ENCODE measurements at places on chromosomes 1 and 21.
A peak's percentile ranks its signal among the peaks of the same experiment; 100 is the strongest.

DNA sequence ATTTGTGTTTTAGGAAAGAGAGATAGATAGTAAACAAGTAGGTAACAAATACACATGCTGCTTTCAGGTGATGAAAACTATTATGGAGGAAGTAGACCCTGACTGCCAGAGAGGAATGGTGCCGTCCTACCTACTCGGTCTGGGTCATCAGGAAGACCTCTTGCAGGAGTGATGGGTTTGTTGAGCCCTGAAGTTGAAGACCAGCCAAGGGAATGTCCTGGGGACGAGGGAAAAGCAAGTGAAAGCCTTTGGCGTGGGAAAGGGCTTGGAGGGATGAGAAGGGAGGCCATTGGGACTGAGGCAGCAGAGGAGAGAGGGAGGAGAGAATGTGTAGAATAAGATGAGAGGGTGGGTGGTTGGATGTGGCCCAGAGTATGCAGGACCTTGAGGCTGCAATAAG lies 379.5 kb upstream of the USP24 start:
- DNase-seq, result no peak

DNA sequence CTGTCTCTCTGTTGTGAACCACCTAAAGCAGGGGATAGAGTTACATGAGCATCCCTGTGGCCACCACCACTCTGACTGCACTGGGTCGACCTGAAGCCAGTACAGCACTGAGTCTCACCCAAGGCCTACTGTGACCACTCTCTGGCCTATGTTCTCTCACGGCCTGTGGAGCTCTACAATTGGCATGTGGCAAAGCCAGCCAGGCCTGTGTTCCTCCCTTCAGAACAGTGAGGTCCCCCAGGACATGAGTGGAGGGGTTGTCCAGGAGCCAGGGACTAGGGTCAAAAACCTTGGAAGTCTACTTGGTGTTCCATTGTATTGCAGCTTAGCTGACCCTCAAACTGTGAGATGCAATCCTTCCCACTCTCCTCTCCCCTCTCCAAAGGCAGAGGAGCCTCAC lies 42.7 kb upstream of the FMO3 start:
- no peak for DNase-seq

- no peak for DNase-seq
These were observed 64.7 kb downstream of the GORAB start for GRCh38 chr1:170596701-170597100.

DNA sequence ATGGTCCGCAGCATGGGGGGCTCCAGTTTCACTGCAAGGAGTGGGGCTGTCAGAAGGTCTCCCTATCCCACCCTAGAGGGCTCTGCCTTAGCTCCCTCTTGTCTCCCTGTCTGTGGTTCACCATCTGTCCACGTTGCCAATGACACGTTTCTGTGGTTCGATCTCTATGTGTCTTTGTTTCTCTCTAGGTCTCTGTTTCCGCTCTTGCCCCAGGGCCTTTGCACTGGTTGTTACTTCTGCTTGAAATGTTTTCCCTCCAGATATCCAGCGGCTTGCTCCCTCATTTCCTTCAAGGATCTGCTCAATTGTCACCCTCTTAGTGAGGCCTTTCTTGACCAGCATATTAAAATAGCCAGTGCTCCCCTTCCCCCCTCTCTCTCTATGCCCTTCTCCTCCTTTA lies 8.5 kb upstream of the MRPS15 start:
- DNase-seq, result no peak

DNA sequence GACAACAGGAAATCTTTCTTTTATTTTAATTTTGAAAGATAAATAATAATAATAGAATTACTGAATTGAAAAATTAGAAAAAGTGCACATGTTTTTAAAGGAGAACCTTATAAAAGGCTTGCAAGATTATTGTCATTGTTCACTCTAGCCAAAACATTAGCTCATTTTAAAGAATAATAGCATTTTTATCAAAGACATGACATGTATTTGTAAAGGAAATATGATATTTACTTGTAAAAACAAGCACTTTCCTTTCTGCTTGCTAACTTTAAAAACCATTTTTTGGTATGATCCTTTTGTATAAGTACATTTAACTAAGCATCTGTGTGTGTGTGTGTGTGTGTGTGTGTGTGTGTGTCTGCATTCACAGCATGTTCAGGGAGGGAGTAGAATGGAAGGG lies 156.3 kb upstream of the C1orf87 start:
- DNase-seq, result no peak

- DNase-seq, result no peak
These were observed 21.8 kb downstream of the CAPN2 start for GRCh38 chr1:223733898-223734852.

GRCh38 chr1:121586369-121587229 lies 401.8 kb downstream of the SRGAP2C start:
- DNase-seq, result peak; percentile 2

DNA sequence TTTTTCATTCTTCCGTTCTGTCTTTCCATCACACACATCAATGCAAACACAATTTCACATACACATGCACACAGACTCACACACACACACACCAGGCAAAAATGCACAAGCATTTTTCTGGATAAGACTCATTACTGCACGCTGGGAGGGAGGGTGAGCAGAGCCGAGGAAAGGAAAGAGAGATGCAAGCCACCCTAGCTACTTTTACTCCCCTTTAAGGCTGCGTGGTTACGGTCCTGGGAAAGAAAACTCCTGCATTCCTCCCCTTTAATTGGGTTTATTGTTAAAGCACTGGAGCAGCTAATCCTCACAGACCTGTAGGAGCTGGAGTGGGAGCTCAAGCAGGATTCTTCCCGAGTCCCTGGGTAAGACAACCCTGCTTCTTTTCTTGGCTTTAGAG lies at the start of gene CAMK1G:
TSS of gene CAMK1G (plus strand) at position 307 of the 400 bp plus-strand sequence. CDS start 11,270 bp downstream, outside the sequence.
- DNase-seq, result peak; percentile 70

DNA sequence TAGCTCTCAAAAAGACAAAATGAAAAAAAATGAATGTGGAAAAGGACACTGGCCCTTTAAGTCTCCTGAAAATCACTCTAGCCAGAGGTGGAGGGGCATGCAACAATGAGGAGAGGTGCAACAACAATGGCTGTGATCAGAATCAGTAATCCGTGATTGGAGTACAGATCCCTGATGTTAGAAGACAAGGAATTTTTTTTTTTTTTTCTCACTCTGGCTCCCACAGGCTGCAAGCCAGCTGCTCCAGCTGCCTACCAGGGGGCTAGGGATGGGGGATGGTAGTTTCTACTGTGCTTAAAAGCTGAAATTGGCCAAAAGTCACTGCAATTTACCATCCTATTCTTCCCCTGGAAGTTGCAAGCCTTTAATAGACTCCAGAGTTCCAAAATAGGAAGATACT lies 54.5 kb downstream of the STYXL2 start:
- no peak for DNase-seq

DNA sequence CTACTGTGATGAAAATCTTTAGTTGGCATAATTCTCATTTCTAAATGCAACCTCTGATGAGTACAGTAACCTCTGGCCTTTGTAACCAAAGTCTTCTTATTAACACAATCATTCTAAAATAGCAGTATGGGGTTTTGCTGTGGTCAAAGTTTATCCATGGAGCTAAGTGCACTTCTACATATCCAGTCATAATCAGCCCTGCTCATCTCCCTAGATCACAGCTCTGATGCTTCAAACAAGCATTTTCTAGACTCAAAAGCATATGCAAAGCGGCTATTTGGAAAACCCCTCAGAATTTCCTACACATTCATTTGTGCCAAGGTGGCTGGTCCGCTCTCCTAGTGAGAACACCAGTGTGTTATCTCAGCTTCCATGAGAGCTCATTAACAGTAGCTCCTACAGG lies 418.6 kb downstream of the MRPL39 start:
- DNase-seq, result no peak

DNA sequence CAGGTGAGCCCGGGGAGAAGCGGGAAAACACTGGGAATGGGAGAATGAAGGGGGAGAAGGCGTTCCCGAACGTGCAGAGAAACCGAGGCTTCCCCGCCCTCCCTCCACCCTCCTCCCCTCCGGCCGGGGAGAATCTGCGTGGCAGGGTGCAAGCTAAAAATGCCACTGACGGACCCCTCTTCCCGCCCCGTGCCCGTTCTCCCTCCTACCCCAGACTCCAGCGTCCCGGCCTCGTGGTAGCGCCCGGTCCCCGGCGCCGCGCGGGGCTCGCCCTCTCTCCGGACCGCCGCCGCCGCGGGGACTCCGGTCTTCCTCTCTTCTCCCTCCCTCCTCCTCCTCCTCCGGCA lies 81.6 kb upstream of the AK4 start:
- no peak for DNase-seq

DNA sequence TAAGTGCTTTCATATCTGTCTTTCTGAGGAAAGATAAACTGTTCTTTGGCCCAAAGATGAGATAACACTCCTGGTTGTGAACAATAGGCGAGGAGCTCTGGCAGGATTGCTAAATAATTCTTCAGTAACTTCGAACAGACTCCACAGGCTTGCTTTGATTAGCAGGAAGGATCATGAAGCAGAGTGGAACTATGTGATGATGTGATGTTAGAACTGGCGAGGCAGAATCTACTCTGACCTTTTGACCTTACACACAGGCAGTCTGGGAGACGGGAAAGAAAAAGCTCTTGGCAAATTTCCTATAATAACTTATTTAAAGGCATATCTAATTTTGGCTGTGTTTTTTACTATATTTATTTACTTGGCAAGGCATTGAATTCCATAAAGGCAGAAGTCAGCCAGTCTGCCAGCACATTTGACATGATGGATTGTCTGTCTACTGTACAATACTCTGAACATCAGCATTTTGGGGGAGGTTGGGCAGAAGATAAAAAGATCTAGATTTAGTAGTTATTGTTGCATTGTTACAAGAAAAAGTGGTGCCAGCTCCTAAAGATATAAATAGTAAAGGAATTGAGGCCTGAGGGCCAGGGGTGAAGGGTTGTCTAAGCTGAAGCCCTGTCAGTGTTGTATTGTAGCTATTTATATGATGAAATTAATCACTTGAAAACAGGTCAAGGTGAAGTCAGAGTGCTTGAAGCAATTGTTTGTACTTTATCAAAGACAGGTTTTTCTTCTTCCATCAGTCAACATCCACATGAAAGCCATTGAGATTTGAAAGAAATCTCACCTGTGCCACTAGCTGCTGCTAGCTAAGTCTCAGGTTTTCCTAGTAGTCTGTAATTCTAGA lies 708.8 kb downstream of the LTN1 start:
- DNase-seq, result peak; percentile 100

DNA sequence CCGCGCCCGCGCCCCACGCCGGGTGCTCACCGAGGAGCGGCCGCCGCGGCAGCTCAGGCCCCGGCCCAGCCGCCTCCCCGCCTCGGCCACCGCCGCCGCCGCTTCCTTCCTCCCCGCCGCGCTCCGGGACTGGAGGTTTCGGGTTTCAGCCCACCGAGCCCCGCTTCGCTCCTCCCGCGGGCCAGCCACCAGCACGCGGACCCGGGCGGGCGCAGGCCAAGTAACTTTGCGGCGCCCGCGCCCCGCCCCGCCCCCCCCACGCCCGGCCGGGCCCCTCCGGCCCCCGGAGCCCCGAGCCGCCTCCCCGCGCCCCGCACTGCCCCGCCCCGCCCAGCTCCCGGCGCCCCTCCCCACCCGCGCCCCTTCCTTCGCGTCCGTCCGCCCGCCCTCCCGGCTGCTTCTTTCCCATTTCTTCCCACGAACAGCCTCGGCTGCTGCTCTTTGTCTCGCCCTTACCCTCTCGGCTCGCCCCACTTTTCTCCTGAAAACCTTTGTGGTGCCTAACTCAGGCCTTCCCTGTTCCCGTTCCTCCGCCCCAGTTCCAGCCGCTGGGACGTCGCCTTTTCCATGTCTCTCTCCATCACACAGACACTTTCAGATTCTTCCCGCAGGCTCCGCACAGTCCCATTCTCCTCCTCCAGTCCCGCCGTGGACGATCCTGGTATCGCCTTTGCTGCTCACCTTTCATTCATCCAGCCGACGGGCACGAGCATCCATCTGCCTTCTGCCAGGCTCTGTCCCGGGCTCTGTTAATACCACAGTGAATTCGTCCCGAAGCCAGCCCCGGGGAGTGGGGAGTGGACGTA lies at the start of gene GPR161:
TSS of gene GPR161 (minus strand) at position 222 of the 806 bp plus-strand sequence. CDS start 32,080 bp downstream, outside the sequence.
- DNase-seq, result peak; percentile 33

DNA sequence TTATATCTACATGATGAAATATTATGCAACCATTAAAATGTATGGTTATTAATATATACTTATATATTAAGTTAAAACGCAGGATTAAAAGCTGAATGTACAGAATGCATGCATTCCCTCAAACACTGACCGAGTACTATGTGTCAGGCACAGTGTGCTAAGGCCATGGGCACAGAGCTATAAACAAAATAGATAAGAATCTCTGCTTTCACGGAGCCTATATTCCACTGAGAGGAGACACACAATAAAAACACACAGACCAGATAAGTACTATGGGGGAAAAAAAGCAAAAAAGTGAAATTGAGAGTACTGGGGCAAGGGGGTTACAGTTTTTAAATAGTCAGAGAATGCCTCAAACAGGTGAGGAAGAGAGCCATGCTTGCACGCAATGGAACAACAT lies 62.7 kb downstream of the GPATCH2 start:
- no peak for DNase-seq

DNA sequence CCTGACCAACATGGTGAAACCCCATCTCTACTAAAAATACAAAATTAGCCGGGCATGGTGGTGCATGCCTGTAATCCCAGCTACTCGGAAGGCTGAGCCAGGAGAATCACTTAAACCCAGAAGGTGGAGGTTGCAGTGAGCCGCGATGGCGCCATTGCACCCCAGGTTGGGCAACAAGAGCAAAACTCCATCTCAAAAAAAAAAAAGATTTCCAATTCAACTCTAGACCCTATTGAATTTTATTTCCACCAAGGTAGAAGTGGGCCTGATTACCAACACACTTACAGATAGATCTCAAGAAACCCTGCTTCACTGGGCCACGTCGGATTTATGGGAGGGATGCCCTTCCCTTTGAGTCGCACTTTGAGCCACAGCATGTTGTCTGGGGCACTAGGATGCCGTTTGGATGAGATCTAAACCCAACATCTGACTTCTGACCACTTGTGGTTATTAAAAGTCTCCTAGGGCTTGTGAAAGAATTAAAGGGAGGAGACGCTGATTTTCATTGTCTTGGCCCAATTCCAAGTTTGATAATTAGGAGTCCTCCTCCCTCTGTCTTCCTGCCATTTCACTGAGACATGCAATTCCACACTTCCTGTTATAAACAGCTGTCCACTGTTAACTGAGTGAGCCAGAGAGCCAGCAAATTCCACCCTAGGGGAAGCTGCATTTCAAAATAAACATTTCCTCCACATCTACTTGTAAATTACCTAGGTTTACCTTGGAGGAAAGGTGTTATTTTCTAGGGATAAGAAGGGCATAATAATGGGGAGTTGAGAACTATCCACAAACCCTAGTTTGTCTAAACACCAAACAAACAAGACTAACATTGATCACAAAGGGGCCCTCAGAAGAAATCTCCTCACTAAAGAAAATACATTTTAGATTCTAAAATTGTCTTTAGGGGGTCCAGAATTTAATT lies 5.2 kb upstream of the RERE start:
- DNase-seq, result peak; percentile 93

GRCh38 chr1:239989990-239990389 lies 101.7 kb upstream of the FMN2 start:
- DNase-seq, result no peak

- no peak for DNase-seq
These were observed 13.3 kb downstream of the RPTN start for GRCh38 chr1:152145769-152146168.

DNA sequence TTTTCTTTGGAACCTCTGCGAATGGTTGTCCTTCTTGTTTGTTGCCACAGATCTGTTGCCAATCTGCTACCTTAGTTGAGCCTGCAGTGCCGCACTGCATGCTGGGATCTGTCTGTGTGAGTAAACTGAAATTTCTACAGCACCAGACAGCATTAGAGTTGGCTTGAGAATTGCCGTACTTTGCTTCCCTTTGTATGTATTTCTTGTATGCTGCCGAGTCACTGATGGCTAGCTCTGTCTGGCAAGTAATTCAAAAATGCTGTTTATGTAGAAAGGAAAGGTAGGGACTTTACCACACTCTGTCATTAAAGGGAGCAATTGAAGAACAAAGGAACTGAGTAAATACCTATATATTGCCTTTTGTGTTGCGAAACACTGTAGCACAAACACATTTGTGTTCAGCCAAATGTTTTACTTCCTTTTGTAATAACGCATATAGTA lies 857.4 kb downstream of the USP25 start:
- DNase-seq, result peak; percentile 83
